MCF 10A (cell line): ENCODE measurements at places on chromosomes 5 and 9. TPM values are rescaled to one million over a fixed set of nuclear protein-coding genes. Genes with fewer than 3 reads are reported as not detected.
A peak's percentile ranks its signal among the peaks of the same experiment; 100 is the strongest.

PCDHGA10 gene
- total RNA-seq, result 1.4 TPM in 2 replicates

VCAN gene
- 44.1 and 50.6 TPM in 2 replicates for total RNA-seq

SCGB3A2 gene
- not detected in 2 replicates for total RNA-seq

EGFL7 gene
- 3.9 and 4.3 TPM in 2 replicates for total RNA-seq

GPR150 gene
- not detected in 2 replicates for total RNA-seq

PGM5 gene
- not detected in 2 replicates for total RNA-seq

LCN6 gene
- total RNA-seq, result not detected in 2 replicates

WDR31 gene
- total RNA-seq, result 2.3 and 2.9 TPM in 2 replicates

HAPLN1 gene
- total RNA-seq, result not detected in 2 replicates

GDA gene
- not detected in 2 replicates for total RNA-seq

SAXO1 gene
- total RNA-seq, result not detected in 2 replicates

IL5 gene
- not detected in 2 replicates for total RNA-seq

TMC1 gene
- total RNA-seq, result not detected in 2 replicates

DNA sequence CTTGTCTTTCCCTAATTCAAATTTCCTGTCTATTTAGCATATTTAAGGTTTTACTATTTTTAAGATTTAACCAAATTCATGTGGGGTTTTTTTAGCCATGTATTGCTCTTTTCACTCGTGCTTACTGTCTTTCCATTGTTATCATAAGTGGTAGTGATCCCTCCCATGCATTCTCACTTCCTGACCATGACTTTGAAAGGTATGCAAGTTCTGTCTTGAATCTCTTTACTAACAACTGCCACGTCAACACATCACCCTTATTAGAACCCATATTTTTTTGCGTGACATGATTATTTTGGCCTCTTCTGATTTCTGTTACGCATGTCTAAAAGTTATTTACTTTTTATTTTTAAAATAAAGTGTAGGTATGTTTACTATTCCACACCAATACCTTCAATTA lies 94.7 kb upstream of the CDH6 start:
- no peaks in the 10 kb centered on the region for H3K27me3 ChIP-seq
- H3K4me1 ChIP-seq, result peaks cover 12% of the 10 kb centered on the region
- H3K4me3 ChIP-seq, result no peak overlapping the region
- no peaks in the 10 kb centered on the region for H3K36me3 ChIP-seq
- no peak for DNase-seq

DNA sequence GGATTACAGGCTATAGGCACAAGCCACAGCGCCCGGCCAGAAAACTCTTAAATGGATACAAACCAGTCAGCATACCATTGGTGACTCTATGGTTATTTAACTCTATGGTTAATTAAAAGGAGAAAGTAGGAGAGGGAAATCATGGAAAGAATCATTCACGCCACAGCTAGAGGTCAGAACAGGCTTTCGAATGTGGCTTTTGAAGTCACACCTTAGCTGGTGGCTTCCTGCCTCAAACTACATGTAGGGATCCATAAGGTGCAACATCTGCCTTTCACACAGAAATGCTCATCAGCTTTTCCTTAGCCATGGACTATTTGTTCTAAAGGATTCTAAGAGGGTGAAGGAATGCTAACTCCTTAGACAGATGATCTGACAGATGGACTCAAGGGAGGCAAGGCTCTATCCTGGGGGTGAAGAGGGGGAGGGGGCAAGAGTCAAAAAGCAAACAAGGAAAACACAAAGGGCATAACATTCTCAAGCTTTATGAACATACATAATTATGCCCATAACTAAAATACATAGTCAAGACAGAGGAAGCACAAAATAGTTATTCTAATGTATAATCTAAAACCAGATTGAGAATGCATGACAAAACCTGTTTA lies 130.9 kb downstream of the EFNA5 start:
- peak overlapping the region; percentile 60 for H3K27ac ChIP-seq
- H3K27me3 ChIP-seq, result no peaks in the 10 kb centered on the region
- peaks cover 10% of the 10 kb centered on the region for H3K36me3 ChIP-seq
- peaks cover 51% of the 10 kb centered on the region for H3K4me1 ChIP-seq
- DNase-seq, result no peak

GRCh38 chr5:126007841-126008240 lies 415.4 kb upstream of the GRAMD2B start:
- no peaks in the 10 kb centered on the region for H3K36me3 ChIP-seq
- no peaks in the 10 kb centered on the region for H3K27me3 ChIP-seq
- no peak overlapping the region for H3K4me3 ChIP-seq
- no peak overlapping the region for H3K27ac ChIP-seq
- H3K4me1 ChIP-seq, result peaks cover 25% of the 10 kb centered on the region

GRCh38 chr5:84430863-84431663 lies 46.4 kb upstream of the EDIL3 start:
- peak; percentile 8 for DNase-seq
- peaks cover 80% of the 10 kb centered on the region for H3K27me3 ChIP-seq
- no peak overlapping the region for H3K4me3 ChIP-seq
- H3K4me1 ChIP-seq, result no peaks in the 10 kb centered on the region
- no peaks in the 10 kb centered on the region for H3K36me3 ChIP-seq
- no peak overlapping the region for H3K27ac ChIP-seq

- no peak overlapping the region for H3K4me3 ChIP-seq
- H3K36me3 ChIP-seq, result no peaks in the 10 kb centered on the region
- H3K27me3 ChIP-seq, result no peaks in the 10 kb centered on the region
- H3K4me1 ChIP-seq, result no peaks in the 10 kb centered on the region
- no peak for DNase-seq
Observed at GRCh38 chr5:143448518-143448917, 45.0 kb upstream of the NR3C1 start.

DNA sequence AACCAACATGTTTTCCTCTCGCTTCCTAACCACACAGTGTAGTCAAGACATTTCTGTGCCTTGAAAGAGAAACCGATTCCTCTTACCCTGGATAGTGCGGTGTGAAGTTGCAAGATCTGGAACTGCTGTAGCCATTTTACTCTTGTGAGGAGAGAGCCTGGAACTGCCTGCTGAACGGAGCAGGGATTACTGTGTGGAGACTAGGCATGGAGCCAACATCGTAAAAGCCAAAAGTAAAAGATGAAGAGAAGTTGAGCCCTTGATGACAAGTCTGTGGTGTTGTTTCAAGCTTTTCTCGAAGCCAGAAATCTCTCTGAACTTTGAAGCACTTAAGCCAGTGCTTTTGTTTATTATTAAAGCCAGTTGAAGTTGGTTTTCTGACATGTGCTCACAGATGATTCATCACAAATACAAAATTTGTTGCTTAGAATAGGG lies 110.1 kb upstream of the GRIN3A start:
- H3K27ac ChIP-seq, result peak overlapping the region; percentile 44
- H3K36me3 ChIP-seq, result no peaks in the 10 kb centered on the region
- peak; percentile 25 for DNase-seq
- peaks cover 45% of the 10 kb centered on the region for H3K27me3 ChIP-seq

DNA sequence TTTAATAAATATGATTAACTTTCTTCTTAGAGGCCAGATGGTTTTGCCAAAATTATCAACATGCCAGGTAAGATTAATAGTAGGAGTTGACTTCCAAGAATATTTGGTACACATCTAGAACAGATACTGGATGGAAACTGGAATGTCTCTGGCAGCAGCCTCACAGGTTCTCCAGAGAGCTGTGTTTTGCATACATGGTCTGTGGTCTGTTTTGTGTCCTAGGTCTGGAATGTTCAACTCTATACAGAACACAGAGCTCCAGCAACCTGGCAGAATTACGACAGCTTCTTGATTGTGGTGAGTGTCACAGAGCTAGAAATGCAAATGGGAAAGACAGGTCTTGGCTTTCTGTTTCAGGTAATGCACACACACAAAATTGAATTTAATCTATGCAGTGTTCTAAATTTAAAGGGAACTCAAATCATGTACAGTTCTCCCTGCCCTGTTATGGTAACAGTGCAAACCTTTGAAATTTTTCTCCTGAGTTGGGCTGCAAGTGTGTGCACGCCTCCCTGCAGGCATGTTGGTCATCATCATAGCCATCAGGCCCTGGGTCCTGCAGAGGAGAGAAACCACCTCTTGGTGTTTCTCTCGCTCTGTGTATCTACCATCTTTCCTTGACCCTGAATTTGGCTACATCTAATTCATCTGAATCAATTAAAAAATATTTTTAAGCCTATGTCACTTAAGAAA lies 58.3 kb downstream of the PIK3R1 start:
- H3K36me3 ChIP-seq, result peaks cover 93% of the 10 kb centered on the region
- peak overlapping the region; percentile 16 for H3K27ac ChIP-seq
- peaks cover 69% of the 10 kb centered on the region for H3K4me1 ChIP-seq
- H3K4me3 ChIP-seq, result no peak overlapping the region

GRCh38 chr5:103092676-103093075 lies 27.3 kb downstream of the GIN1 start:
- H3K27ac ChIP-seq, result no peak overlapping the region
- no peaks in the 10 kb centered on the region for H3K4me1 ChIP-seq
- H3K36me3 ChIP-seq, result peaks cover 42% of the 10 kb centered on the region
- no peak overlapping the region for H3K4me3 ChIP-seq

DNA sequence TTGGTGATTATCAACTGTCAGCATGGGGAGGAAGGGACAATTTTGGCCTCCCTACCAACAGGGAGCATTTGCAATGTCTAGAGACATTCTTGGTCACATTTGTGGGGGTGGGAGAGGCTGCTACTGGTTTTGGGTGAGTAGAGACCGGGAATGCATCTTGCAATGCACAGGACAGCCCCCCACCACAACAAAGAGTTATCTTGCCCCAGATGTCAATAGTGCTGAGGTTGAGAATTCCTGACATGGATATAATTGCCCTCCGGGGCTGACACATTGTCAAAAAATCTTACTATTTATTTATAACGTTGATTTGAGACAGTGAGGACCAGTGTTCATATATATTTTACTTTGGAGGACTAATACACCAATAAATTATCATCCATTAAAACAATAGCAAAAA lies 316.1 kb downstream of the PSAT1 start:
- no peak overlapping the region for H3K27ac ChIP-seq
- H3K27me3 ChIP-seq, result no peaks in the 10 kb centered on the region
- no peaks in the 10 kb centered on the region for H3K36me3 ChIP-seq
- peaks cover 6% of the 10 kb centered on the region for H3K4me1 ChIP-seq
- DNase-seq, result no peak

DNA sequence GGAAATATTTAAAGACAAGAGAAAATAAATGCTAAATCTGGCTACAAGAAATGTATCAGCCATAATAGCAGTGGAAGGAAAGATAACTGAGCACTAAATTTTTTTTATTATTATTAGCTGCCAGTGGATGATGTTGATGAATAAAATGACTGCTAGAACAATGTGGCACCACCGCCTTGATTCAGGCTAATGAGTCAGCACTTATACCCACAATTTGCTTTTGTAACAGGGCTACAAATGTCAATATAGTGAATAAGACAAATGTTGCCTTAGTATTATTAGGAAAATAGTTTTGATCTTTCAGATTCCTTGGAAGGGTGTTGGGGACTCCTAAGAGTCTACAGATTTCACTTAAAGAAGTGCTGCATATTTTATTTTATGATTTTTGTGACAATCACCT lies 555.2 kb upstream of the GRAMD2B start:
- no peak overlapping the region for H3K4me3 ChIP-seq
- H3K36me3 ChIP-seq, result no peaks in the 10 kb centered on the region
- peaks cover 20% of the 10 kb centered on the region for H3K4me1 ChIP-seq

GRCh38 chr9:127237801-127238200 lies 26.8 kb upstream of the GARNL3 start:
- no peaks in the 10 kb centered on the region for H3K4me1 ChIP-seq
- no peak overlapping the region for H3K27ac ChIP-seq
- no peaks in the 10 kb centered on the region for H3K27me3 ChIP-seq
- no peak for DNase-seq
